ENCODE measurements at places on chromosomes 7 and 10. TPM values are rescaled to one million over a fixed set of nuclear protein-coding genes. Genes with fewer than 3 reads are reported as not detected.
A peak's percentile ranks its signal among the peaks of the same experiment; 100 is the strongest.

The PSMC2 gene
- 75.6 TPM for total RNA-seq

GRCh38 chr10:86963341-86963919 is 4.9 kb upstream of the ADIRF start:
- no peaks in the 10 kb centered on the region for H3K36me3 ChIP-seq
- no peaks in the 10 kb centered on the region for H3K27me3 ChIP-seq
- H3K4me3 ChIP-seq = no peak overlapping the region
- no peak for DNase-seq
- no peak overlapping the region for H3K27ac ChIP-seq

- no peak for DNase-seq
- no peaks in the 10 kb centered on the region for H3K4me1 ChIP-seq
- no peaks in the 10 kb centered on the region for H3K27me3 ChIP-seq
- no peak overlapping the region for H3K4me3 ChIP-seq
Measured at GRCh38 chr7:47401611-47402570, 180.0 kb downstream of the TNS3 start.

GRCh38 chr7:105101864-105102263 is 87.9 kb downstream of the KMT2E start:
- no peak overlapping the region for H3K4me3 ChIP-seq
- no peaks in the 10 kb centered on the region for H3K4me1 ChIP-seq
- peaks cover 74% of the 10 kb centered on the region for H3K36me3 ChIP-seq
- H3K27ac ChIP-seq = no peak overlapping the region

GRCh38 chr7:124084024-124084423 is 51.2 kb upstream of the TMEM229A start:
- no peaks in the 10 kb centered on the region for H3K36me3 ChIP-seq
- H3K27ac ChIP-seq = no peak overlapping the region
- no peak overlapping the region for H3K4me3 ChIP-seq
- peaks cover 9% of the 10 kb centered on the region for H3K4me1 ChIP-seq
- no peaks in the 10 kb centered on the region for H3K27me3 ChIP-seq

DNA sequence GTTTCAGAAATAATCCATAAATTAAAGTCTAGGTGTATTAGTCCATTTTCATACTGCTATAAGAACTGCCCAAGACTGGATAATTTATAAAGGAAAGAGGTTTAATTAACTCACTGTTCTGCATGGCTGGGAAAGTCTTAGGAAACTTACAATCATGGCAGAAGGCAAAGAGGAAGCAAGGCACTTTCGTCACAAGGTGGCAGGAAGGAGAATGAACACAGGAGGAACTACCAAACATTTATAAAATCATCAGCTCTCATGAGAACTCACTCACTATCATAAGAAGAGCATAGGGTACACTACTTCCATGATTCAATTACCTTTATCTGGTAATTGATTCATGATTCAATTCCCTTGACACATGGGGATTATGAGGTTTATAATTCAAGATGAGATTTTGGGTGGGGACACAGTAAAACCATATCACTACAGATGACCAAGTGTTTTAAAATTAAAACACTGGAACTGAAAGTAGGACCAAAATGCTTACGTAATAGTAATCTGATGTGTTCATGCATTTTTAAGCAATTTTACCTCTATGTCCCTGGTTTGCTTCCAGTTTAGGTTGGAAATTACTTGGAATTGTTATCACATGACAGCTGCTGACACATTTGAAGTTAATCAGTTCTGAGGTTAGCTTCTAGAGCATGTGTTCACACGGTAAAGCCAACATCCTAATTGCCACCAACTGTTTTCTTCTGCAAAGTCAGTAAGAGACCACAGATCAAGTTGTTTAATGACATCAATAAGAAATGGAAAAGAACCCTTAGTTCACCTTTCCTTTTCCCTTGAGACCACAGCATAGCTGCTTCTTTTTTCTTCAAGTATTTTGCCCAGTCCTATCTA is 48.4 kb upstream of the SEMA3C start:
- H3K27ac ChIP-seq = no peak overlapping the region
- H3K36me3 ChIP-seq = no peaks in the 10 kb centered on the region
- no peaks in the 10 kb centered on the region for H3K27me3 ChIP-seq
- no peaks in the 10 kb centered on the region for H3K4me1 ChIP-seq
- no peak for DNase-seq

DNA sequence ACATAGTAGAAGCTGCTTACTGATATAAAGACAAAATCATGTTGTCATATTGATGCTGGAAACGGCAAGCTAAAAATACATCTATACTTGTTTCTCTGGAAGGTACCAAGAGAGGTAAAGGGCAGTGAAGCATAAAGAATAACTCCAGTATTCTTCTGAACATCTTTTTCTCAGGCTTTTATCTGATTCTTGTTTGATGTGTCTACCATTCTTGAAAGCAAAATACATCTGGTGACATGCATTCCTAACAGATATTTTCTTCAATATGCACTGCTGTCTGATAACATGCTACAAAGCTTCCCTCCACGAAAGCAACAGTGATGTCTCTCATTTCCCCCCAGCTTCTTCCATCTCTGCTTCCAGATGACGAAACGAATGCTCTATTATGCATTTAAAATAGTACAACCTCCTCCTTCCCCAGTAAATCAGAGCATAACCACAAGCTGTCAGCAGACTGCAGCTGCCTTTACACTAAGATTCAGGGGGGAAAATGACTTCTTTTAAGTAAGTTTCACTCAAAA is 100.8 kb downstream of the ARHGAP21 start:
- peaks cover 2% of the 10 kb centered on the region for H3K36me3 ChIP-seq
- H3K27ac ChIP-seq = peak overlapping the region; percentile 34
- peaks cover 28% of the 10 kb centered on the region for H3K4me1 ChIP-seq
- DNase-seq = peak; percentile 68

All from cardiac muscle cell (in vitro differentiated cells and primary cell).